ENCODE measurements at places on chromosomes 5 and 9.
A peak's percentile ranks its signal among the peaks of the same experiment; 100 is the strongest.

DNA sequence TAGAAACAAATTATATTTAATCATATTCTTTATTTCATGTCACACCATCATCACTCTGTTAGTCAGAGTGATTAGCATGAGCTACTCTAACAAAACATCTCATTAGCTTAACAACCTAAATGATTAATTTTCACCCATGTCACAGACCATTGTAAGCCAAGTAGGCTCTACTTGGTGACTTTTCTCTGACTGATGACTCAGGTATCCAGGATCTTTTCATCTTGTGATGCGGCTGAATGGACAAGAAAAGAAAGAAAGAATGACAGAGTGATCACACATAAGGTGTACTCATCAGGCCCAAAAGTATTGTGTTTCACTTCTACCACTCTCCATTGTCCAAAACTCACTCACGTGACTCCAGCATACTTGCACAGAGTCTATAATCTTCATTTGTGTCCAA, 299.3 kb downstream of the ANXA1 start:
- no peak for DNase-seq

DNA sequence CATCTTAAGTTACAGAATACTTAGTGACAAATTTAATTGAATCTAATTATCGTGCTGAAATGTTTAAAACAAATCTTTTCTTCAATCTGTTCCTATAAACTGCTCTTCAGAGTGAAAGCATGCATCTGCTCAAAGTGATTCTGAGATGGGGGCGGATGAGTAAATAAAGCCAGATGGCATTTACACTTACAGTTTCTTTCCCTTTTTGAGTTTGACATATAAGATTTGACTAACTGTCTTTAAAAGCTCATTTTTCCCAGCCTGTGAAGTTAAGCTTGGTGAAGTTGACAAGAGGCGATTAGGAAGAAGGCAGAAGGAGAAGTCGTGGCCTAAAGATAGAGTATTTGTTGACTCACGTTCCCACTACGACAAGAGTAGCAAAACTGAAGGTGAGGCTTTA, 137.4 kb downstream of the LPAR1 start:
- no peak for DNase-seq

GRCh38 chr9:109092587-109092986, 27.2 kb downstream of the TMEM245 start:
- no peak for DNase-seq

DNA sequence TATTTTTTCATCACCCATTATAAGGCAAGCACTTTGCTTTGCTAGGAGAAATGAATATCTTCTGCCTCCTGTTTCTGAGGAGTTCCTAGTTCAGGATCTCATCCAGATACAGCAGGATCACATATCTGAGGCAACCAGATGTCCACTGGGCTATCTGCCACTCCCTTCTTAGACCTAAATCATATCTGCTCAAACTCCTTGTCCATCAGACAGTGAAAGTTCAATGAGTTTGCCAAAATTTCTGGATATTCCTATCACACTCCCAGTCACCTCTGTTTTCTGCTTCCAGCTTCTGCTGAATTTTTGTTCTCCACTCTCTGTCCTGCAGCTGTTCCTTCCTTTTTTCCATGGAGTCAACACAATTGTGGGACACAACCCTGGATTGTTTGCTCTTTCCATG, 54.2 kb upstream of the BASP1 start:
- no peak for DNase-seq

DNA sequence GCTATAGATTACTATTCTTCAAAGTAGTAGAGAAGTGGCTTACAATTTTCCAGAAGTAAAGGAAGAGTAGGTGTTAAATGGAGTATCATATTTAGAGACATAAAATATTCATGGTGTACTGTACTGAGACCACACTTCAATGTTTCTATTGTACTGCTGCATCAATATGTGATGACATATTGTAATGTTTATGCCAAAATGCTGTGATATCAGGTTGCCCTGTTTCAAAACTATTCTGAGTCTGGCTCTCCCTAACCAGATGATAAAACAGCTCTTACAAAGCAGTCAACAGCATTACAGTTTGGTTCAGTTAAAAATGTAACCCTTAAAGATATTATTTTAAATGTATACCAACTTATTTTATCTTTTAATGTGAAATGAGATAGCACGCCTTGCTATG, 30.8 kb upstream of the ACOT12 start:
- DNase-seq: no peak

- peak; percentile 66 for DNase-seq
Observed at GRCh38 chr5:96807075-96807654, 580 bp downstream of the ERAP1 start.

DNA sequence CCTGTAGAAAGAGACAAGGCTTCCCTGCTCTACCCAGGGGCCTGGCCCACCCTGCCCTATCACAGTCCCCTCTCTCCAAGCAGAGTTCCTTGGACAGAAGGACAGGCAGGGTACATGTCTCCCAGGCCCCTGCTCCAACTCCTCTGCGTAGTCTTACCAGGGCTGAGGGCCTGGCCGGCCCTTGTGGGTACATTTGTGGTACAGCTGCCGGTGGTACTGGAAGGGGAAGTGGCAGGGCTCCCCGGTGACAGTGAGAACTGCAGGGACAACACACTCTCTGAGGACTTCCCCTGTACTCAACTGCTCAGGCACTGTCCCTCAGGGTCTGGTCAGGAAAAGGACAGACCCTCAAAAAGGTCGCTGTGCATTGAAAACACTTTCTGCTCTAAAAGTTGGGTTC, 3.6 kb downstream of the F12 start:
- no peak for DNase-seq

DNA sequence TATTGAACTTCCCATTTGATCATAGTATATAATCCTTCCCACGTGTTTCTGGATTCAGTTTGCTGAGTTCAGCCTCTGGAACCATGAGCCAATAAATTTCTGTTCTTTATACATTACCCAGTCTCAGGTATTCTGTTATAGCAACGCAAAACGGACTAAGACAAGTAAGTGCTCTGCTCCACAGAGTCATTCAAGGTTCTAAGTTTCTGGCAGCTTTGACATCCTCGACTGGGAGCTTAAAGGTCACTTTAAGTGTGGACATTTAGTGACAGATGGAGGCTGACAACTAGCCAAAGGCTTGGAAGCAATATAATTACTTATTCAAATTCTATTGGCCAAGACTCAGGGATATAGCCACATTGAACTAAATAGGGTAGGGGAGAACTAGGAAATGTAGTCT, 177.7 kb upstream of the RASEF start:
- no peak for DNase-seq

DNA sequence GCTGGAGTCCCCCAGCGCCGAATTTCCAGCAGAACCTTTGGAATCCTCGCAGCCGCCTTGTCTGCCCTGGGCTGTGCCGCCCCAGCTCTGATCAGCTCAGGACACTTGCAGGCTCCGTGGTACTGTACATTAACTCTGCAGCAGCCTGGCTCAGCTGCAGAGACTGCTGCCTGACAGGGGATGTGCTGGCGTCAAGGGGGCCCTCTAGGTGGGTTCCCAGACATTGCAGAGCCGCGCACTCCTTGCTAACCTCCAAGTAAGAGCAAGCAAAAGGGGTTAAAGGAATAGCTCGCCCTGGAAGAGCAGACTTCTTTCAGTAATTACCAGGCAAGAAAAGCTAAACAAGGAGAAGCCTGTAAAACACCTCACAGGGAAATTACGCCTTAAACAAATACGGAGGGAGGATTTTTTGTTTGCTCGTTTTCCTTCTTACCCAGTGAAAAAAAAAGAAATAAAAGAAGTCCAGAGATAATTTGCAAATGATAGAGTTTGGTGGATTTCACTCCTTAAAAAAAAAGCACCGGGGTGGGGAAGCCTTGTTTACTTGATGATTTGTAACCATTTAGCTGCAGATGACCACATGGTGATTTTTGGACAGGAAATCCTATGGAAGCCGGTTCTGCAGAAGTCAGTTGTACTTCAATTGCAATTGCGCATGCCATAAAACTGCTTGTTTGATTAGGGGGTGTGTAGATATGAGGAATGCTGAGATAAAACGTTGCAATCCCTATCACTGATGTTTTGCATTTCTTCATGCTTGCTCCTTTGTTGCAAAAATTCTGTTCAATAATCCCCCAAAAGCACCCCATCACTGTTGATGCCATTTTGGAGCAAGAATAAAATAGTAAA, 305.8 kb downstream of the PDE4D start:
- DNase-seq: no peak

GRCh38 chr5:113526421-113526820, 12.9 kb downstream of the YTHDC2 start:
- no peak for DNase-seq

DNA sequence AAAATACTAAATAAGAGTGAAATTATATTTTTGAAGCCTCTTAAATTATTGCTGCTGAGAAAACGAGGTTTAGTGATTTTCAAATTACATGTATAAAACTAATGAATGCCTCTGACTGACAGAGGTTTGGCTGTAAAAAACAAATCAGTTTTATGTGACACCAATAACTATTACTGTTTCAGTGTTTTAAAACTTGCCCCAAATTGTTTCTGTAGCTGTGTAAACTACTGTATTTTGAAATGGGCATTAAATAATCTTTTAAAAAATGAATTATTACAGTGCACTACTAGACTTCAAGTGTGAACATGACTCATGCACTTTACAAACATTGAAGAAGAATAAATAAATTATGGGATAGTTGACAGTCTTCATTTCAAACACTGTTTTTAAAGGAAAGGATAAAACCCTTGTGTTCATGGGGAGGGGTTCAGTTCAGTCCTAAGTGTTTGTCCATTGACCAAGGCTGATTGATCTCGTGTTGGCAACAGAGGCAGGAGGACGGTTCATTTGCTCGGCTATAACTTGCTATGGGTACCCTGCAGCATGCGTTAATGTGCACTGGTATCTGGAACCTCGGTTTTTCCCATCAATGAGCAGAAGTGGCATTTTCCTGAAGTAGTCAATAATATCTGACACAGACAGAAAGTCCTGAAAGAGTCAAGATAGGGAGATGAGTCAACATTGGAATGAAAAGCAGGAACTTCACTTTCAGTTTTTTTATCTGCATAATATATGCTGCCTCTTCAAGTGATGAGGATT, 15.6 kb downstream of the C5orf58 start:
- DNase-seq: no peak

GRCh38 chr9:113568571-113569321, 105.2 kb downstream of the RGS3 start:
- no peak for DNase-seq

- DNase-seq: no peak
Observed at GRCh38 chr5:165272436-165272835, 1767.0 kb downstream of the MAT2B start.

GRCh38 chr5:55471468-55471867, 63.3 kb downstream of the PLPP1 start:
- DNase-seq: no peak

- no peak for DNase-seq
Observed at GRCh38 chr5:44619875-44620610, 188.7 kb upstream of the MRPS30 start.

- DNase-seq: no peak
Observed at GRCh38 chr9:7139886-7140285, 382.1 kb downstream of the KDM4C start.

- no peak for DNase-seq
Observed at GRCh38 chr9:26231391-26231790, 553.1 kb upstream of the TUSC1 start.

GRCh38 chr9:138097501-138097991, 220.0 kb downstream of the CACNA1B start:
- no peak for DNase-seq

- DNase-seq: no peak
Observed at GRCh38 chr9:13439685-13440476, 160.4 kb upstream of the MPDZ start.

GRCh38 chr9:135043345-135043744, 44.1 kb upstream of the OLFM1 start:
- DNase-seq: no peak

- no peak for DNase-seq
Observed at GRCh38 chr5:72427488-72428437, 79.4 kb downstream of the ZNF366 start.

- no peak for DNase-seq
Observed at GRCh38 chr9:7209990-7210389, 452.2 kb downstream of the KDM4C start.

- no peak for DNase-seq
Observed at GRCh38 chr5:113162770-113163169, 186.2 kb downstream of the DCP2 start.

DNA sequence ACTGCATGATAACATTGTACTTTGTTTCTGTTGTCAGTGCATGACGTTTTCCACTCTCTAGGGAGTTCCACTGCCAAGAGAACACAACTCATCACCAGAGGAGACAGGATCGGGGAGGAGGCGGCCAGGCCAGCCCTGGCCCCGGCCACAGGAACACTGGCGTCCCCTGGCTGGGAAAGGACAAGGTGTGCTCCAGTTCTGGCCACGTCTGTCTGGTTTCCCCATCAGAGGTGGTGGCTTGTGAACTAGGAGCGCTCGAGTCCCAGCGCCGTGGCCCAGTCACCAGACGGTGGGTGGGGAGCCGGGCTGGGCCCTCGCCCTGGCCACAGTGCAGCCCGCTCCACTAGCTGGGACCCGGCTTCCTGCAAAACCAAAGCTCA, 211.9 kb upstream of the IRX4 start:
- peak; percentile 2 for DNase-seq

- no peak for DNase-seq
Observed at GRCh38 chr5:175880213-175880612, 8.8 kb downstream of the CPLX2 start.

GRCh38 chr5:94771742-94772141, 153.3 kb downstream of the SLF1 start:
- DNase-seq: no peak

DNA sequence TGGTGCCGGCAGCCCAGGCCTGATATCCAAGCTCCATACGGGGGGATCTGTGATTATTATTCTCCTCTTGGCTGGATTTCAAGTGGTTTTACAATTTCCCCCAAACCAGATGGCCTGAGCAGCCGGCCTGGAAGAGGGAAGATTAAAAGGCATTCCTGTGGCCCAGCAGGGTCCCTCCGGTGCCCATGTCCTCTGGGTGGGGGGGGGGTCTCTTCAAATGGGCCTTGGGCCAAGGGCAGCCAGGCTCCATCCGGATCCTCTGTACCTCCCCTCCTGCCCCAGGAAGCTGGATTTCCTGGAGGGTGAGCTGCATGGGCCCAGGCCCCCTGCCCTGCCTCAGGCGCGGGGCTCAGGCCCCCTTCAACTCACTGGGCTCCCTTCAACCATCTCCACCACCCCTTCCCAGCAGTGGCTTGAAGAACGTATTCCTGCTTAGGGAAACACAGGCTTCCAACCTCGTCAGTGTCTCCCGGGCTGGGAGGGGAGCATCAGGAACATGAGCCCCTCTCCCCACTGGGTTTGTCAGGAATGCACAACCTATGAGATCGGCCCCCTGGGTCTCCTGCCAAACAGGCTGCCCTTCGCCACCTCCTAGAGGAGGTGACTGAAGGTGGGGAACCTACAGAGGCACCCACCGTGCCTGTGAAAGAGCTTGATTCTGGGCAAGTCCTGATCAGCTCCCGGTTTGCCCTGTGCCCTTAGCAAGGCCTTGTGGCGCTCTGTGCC, 62.9 kb upstream of the ORM1 start:
- DNase-seq: no peak

GRCh38 chr5:72722792-72723452, 93.5 kb upstream of the TNPO1 start:
- no peak for DNase-seq

DNA sequence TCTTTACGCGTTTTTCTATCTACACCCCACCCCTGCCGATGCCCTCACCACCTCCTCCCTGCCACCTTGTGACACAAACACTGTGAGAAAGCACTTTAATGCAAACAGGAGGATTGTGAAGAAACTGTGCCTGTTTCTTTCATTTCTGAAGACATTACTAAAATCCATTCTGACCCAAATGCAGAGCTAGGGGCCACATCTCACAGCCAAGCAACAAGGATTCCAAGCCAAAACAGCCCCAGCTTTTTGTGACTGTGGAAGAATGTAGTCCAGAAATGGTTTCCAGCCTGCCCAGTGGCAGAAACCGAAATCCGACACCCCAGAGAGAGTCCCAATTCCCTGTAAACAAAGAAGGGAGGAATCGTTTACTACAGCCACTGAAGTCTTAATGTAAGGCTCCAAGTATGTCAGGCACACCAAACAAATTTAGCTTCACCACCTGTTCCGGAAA, 190.9 kb downstream of the TTC39B start:
- no peak for DNase-seq

Measured in GM10248 (cell line).